Stimulated activated CD4-positive, alpha-beta T cell treated with anti-CD3 and anti-CD28 coated beads, TNF-alpha, amount 100 ng/mL, for 4 hours (primary cell): ENCODE measurements at places on chromosomes 16 and 17.

DNA sequence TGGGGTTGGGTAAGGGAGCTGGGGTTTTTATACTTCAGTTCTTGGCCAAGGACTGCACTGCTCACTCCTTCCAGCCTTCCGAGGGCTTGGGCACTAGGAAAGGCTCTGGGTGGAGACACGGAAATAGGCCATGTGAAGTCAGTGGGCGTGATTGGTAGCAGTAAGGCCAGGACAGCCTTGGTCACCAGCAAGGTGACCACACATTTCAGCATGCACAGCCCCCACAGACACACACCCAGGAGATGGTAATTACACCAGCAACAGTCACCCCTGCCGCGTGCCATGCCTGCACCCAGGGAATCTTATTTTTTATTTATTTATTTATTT is 252.5 kb downstream of the SEC14L1 start:
- no peak for DNase-seq

- DNase-seq, result no peak
Measured at GRCh38 chr16:11175106-11175786, 80.8 kb downstream of the SOCS1 start.

GRCh38 chr16:2775765-2776499 is 1.1 kb downstream of the ELOB start:
- no peak for DNase-seq

DNA sequence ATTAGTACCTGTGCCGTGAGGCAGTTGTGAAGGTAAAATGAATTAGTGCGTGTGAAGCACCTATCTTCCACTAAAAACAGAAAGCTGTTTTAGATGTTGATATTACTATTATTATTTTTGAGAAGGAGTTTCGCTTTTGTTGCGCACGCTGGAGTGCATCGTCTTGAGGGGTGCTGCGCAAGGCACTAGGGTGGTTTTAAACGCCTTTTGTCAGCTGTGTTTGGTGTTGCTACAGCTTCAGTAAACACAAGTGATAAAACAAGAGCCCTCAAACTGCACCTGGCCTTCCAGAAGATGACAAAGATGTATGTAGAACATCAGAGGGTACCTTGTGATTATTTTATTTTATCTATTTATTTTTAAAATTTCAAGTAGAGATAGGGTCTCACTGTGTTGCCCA is 38.2 kb downstream of the PLCG2 start:
- DNase-seq, result no peak

DNA sequence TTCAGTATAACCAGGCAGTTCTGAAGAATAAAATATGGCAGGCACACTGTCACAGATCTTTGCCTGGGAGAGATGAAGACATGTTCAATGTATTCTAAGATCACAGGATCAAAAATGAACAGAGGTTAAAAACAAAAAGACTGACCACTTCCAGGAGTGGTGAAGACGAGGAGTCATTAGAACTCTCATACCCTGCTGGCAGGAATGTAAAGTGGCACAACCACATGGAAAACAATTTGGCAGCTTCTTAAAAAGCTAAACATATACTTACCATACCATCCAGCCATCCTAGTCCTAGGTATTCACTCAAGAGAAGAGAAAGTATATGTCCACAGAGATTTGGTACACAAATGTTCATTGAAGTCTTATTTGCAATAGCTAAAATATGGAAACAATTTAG is 406.3 kb downstream of the NPIPA8 start:
- no peak for DNase-seq

- peak; percentile 76 for DNase-seq
Measured at GRCh38 chr17:58344047-58344790, 7.8 kb downstream of the SUPT4H1 start.

- no peak for DNase-seq
Measured at GRCh38 chr17:55660178-55660886, 62.3 kb downstream of the TMEM100 start.

GRCh38 chr17:29196769-29197515 is 16.7 kb upstream of the MYO18A start:
- no peak for DNase-seq
